ENCODE measurements at places on chromosomes 11 and 22. TPM values are rescaled to one million over a fixed set of nuclear protein-coding genes. Genes with fewer than 3 reads are reported as not detected.

The OR8G5 gene
- total RNA-seq: not detected

The NRXN2 gene
- 0.58 TPM for total RNA-seq

The CD3E gene
- total RNA-seq: 364 TPM

The OR51S1 gene
- not detected for total RNA-seq

The BACE1-AS gene
- 3.8 TPM for total RNA-seq

The RNF121 gene
- total RNA-seq: 28.3 TPM

The KRTAP5-11 gene
- total RNA-seq: not detected

The GRK3 gene
- total RNA-seq: 27.6 TPM

The POU2AF2 gene
- total RNA-seq: not detected

GRCh38 chr22:17665854-17666253, 27.3 kb downstream of the BCL2L13 start:
- no peak for DNase-seq
- peaks cover 55% of the 10 kb centered on the region for H3K36me3 ChIP-seq
- H3K27ac ChIP-seq: no peak overlapping the region
- H3K4me3 ChIP-seq: no peak overlapping the region
- peaks cover 9% of the 10 kb centered on the region for H3K4me1 ChIP-seq

DNA sequence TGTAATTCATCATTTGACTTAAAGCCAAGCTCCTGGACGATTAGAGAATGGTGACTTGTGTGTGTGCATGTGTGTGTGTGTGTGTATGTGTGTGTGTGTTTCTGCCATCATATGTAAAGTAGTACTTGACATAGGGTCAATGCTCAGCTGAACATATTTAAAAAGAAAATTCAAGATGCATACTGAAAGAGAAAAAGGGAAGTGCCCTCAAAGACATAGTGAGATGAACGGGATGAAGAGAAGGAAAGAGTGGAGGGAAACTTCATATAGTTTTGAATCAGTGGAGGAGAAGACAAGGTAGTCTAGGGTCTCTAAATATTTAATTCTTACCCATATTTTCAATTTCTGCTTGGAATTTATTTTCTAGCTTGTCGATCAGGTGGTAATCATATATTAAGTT, 4.0 kb downstream of the TCN1 start:
- no peak for DNase-seq
- H3K4me3 ChIP-seq: no peak overlapping the region

- no peaks in the 10 kb centered on the region for H3K36me3 ChIP-seq
- H3K27me3 ChIP-seq: peaks cover 3% of the 10 kb centered on the region
- H3K4me3 ChIP-seq: no peak overlapping the region
- H3K27ac ChIP-seq: no peak overlapping the region
- DNase-seq: no peak
These were observed 65.4 kb downstream of the TP53I11 start for GRCh38 chr11:44885065-44885810.

DNA sequence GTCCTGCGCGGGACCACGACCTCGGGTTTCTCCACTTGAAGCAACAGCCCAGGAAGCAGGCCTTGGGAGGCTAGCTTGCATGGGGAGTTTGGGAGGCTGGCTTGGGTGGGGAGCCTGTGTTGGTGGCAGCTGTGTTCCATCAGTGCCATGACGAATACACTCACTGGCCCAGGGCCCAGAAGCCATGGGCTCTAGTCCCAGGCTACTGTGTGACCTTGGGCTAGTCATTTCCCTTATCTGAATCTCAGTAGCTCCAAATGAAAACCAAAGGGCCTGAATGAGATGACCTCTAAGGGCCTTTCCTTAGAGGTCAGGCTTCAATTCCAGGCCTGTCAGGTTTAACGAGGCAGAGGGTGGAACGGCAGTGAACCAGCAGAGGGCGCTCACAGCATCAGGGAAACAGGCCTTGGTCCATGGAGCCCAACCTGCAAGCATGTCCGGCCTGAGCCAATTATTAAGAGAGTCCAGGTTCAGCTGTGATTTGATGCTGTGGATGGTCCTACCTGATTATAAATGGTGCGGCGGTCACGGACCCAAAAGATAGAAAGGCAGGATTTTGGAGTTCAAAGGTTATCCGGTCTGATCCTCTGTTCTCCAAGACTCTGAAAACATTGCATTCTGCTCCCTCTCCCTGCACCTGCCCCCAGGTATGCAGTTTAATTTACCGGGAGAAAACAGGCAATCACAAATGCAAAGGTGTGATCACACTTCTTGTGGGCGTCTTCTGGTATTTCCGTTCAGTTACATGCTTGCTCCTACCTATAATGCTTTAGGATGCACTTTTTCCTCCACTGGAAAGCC, 15.9 kb downstream of the PTPN5 start:
- H3K36me3 ChIP-seq: no peaks in the 10 kb centered on the region
- H3K27ac ChIP-seq: no peak overlapping the region

DNA sequence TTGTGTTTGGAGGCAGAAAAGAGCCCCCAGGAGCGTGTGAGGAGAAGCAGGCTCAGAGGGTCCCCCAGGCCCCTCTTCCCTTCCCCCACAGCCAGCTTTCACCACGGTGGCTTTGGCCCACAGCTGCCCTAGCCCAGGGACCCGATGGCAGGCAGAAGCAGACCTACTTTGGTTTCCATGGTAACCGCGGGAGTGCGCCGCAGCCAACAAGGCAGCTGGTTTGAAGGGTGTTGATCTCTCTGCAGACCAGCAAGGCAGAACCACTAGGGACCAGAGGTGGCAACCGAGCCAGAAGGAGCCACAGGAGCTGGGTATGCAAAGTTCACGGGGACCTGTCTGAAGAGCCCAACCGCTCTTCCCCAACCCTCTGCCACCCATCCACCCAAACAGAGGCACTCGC, 69.4 kb downstream of the BUD13 start:
- peaks cover 8% of the 10 kb centered on the region for H3K27me3 ChIP-seq
- no peaks in the 10 kb centered on the region for H3K36me3 ChIP-seq
- no peak for DNase-seq
- no peak overlapping the region for H3K4me3 ChIP-seq
- H3K27ac ChIP-seq: no peak overlapping the region

DNA sequence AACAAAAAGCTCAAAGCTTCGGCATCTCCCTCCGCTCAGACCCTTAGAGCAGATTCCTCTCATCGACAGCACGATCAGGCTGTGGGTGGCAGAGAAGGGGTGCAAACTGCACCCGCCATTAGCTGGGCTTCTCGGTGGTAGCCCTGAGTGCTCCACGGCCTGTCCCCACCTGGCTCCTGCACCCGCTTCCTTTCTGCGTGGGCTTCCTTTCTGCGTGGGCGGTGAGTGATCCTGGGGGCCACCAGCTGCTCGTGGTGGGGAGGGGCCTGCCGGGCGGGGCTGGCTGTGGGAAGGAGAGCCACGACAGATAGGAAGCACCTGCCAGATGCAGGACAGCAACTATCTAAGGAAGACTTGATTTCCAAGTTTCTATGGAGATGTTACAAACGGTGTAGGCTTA, 55.0 kb downstream of the BRD1 start:
- H3K27ac ChIP-seq: no peak overlapping the region
- no peaks in the 10 kb centered on the region for H3K27me3 ChIP-seq
- DNase-seq: no peak

GRCh38 chr11:17991783-17992433, 20.9 kb downstream of the SERGEF start:
- H3K27me3 ChIP-seq: no peaks in the 10 kb centered on the region
- no peaks in the 10 kb centered on the region for H3K4me1 ChIP-seq
- H3K4me3 ChIP-seq: no peak overlapping the region
- DNase-seq: peak; percentile 27
- peaks cover 7% of the 10 kb centered on the region for H3K36me3 ChIP-seq

DNA sequence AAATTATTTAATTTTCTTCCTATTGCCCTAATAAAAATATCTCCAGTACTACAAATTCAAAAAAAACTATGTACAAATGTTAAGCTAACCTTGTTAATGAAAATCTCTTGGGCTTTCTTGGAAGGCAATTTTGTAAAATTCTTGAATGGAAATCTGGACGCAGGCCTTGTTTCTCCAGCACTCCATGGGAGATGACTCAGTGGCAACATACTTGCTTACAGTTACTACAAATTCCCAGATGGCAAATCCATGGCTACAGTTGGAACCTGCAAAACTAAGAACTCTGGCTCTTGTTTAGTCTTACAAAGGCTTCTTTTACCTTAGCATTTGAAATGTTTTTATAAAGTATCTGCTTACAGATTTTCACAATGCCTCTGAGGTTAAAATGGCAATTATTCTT, 725.2 kb downstream of the DLG2 start:
- H3K36me3 ChIP-seq: no peaks in the 10 kb centered on the region
- H3K4me1 ChIP-seq: no peaks in the 10 kb centered on the region
- DNase-seq: no peak
- no peaks in the 10 kb centered on the region for H3K27me3 ChIP-seq
- H3K27ac ChIP-seq: no peak overlapping the region

DNA sequence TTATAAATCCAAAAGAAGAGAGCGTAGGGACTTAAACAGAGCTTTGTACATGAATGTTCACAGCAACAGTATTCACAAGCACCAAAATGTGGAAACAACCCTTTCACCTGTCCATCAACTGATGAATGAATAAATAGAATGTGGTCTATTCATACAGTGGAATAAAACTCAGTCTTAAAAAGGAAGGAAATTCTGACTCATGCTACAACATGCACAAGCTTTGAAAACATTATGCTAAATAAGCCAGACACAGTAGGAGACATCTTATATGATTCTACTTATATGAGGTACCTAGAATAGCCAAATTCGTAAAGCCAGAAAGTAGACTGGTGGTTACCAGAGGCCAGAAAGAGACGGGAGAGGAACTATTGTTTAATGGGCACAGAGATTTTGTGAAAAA, 74.3 kb downstream of the SHANK2 start:
- H3K36me3 ChIP-seq: peaks cover 1% of the 10 kb centered on the region
- H3K4me1 ChIP-seq: no peaks in the 10 kb centered on the region
- DNase-seq: no peak
- no peak overlapping the region for H3K27ac ChIP-seq
- no peak overlapping the region for H3K4me3 ChIP-seq

DNA sequence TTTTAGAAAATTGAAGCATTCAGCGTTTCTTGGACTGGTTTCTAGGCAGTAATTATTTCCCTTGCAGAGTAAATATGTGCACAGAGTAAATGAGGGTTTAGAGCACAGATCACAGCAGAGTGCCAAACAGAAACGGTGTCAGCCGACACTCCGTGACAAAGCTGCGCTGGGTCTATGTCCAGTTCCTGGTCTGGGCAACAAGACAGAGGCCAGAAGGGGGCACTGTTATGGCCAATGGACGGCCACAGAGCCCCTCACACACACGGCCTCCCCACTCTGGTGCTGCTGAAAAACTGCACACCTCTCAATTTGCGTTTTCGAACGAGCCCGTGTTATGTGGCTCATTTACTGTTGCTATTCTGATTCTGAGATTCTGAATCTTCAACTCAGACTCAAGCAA, 180.7 kb downstream of the MPPED1 start:
- no peak overlapping the region for H3K4me3 ChIP-seq
- DNase-seq: no peak
- no peak overlapping the region for H3K27ac ChIP-seq
- H3K36me3 ChIP-seq: peaks cover under 1% of the 10 kb centered on the region
- peaks cover 22% of the 10 kb centered on the region for H3K27me3 ChIP-seq

DNA sequence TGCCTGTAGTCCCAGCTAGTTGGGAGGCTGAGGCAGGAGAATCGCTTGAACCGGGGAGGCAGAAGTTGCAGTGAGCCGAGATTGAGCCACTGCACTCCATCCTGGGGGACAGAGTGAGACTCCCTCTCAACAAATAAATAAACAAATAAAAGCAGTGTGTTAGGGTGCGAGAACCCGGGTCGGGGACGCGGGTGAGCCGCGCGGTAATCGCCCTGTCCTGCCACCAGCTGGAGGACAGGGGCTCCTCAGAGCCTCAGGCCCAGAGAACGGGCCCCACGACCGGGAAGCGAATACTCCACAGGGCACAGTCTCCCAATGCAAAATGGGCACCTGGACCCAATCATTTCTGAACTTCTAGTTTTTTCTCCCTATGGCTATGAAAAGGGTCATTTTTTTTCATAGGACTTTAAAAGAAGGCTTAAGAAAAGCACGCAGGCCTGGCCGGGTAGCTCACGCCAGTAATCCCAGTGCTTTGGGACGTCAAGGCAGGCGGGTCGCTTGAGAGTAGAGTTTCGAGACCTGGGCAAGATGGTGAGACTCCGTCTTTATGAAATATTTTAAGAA, 744 bp upstream of the MCM5 start:
- peak overlapping the region; percentile 100 for H3K27ac ChIP-seq
- H3K4me1 ChIP-seq: peaks cover 25% of the 10 kb centered on the region
- H3K27me3 ChIP-seq: no peaks in the 10 kb centered on the region
- H3K4me3 ChIP-seq: peak overlapping the region; percentile 98

GRCh38 chr11:19525276-19525675, 187.4 kb upstream of the NAV2 start:
- no peaks in the 10 kb centered on the region for H3K36me3 ChIP-seq
- no peaks in the 10 kb centered on the region for H3K4me1 ChIP-seq
- peaks cover 11% of the 10 kb centered on the region for H3K27me3 ChIP-seq
- H3K27ac ChIP-seq: no peak overlapping the region
- no peak overlapping the region for H3K4me3 ChIP-seq
- DNase-seq: no peak

GRCh38 chr11:27058456-27058855, 17.8 kb downstream of the BBOX1 start:
- no peak overlapping the region for H3K4me3 ChIP-seq
- H3K4me1 ChIP-seq: no peaks in the 10 kb centered on the region
- H3K27ac ChIP-seq: no peak overlapping the region
- no peak for DNase-seq
- H3K27me3 ChIP-seq: no peaks in the 10 kb centered on the region

- H3K36me3 ChIP-seq: no peaks in the 10 kb centered on the region
- H3K27ac ChIP-seq: no peak overlapping the region
- H3K27me3 ChIP-seq: no peaks in the 10 kb centered on the region
- no peaks in the 10 kb centered on the region for H3K4me1 ChIP-seq
- DNase-seq: no peak
These were observed 358.0 kb downstream of the DLG2 start for GRCh38 chr11:85269109-85269508.

DNA sequence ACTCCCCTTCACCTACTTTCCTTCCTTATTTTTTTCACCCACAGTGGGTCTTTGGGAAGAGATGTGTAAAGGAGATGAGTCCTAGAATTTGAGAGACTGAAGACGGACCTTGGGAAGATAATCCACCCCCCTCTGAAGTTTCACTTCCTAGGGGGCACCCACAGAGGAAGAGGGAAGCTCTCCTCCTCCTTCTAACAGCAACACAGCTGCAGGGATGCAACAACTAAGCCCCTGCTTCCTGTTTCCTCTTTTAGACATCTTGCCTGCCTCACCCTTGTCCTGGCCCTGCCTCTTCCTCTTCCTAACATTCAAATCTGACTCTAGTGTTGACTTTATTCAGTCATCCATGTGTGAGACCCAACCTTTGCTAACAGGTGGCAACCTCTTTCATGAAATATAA, 424.6 kb downstream of the BUD13 start:
- H3K4me3 ChIP-seq: no peak overlapping the region
- no peaks in the 10 kb centered on the region for H3K4me1 ChIP-seq
- DNase-seq: no peak
- H3K27me3 ChIP-seq: no peaks in the 10 kb centered on the region
- no peak overlapping the region for H3K27ac ChIP-seq
- no peaks in the 10 kb centered on the region for H3K36me3 ChIP-seq

- H3K27ac ChIP-seq: no peak overlapping the region
- H3K4me1 ChIP-seq: peaks cover 13% of the 10 kb centered on the region
- H3K27me3 ChIP-seq: peaks cover 57% of the 10 kb centered on the region
- no peak overlapping the region for H3K4me3 ChIP-seq
These were observed 16.4 kb downstream of the CDKN1C start for GRCh38 chr11:2869134-2869526.

GRCh38 chr22:45454275-45454674, 40.8 kb downstream of the RIBC2 start:
- no peak overlapping the region for H3K27ac ChIP-seq
- H3K36me3 ChIP-seq: no peaks in the 10 kb centered on the region
- H3K27me3 ChIP-seq: peaks cover 9% of the 10 kb centered on the region
- DNase-seq: no peak

GRCh38 chr22:35894464-35894878, 134.2 kb downstream of the RBFOX2 start:
- DNase-seq: no peak
- H3K36me3 ChIP-seq: no peaks in the 10 kb centered on the region
- H3K27ac ChIP-seq: no peak overlapping the region

- H3K4me3 ChIP-seq: no peak overlapping the region
These were observed 42.5 kb downstream of the TBX1 start for GRCh38 chr22:19802894-19803735.

Measured in activated naive CD8-positive, alpha-beta T cell treated with anti-CD3 and anti-CD28 coated beads for 36 hours (primary cell).